ENCODE measurements at places on chromosomes 1 and 21. TPM values are rescaled to one million over a fixed set of nuclear protein-coding genes. Genes with fewer than 3 reads are reported as not detected.

MMP23B gene
- total RNA-seq: 93.8 TPM

ICOSLG gene
- 4.7 TPM for total RNA-seq

SYNC gene
- 16.2 TPM for total RNA-seq

- no peak for DNase-seq
Measured at GRCh38 chr1:43121256-43121900, 50.7 kb downstream of the EBNA1BP2 start.

DNA sequence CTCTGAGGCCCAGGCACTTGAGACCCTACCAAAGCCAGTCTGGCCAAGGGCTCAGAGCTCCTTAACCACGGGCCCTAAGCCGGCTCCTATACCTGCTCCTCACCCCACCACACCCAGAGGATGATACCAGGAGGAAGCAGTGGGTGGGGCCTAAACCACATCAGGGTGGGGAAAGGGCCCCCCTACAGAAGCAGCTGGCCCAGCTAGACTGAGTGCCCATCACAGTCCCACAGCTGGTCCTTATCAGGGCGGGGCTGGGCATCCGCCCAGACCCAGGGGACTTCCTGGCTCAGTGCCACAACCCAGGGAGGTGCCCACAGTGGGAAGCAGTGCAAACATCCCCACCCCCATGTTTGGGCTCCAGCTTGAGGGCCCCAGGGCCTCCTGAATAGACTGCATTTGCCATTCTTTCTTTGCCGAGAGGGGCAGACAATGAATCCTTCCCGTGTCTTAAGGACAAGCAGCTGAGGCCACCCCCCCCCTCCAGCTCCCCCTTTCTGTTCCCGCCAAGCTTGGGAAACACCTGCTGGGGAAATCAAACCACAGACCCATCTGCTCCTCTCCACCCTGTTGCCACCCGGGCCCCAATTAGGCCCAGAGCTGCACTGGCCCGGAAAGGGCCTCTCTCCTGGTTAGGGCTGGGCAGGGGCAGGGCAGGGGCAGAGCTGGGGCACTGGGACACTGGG, 6.2 kb downstream of the E2F2 start:
- DNase-seq: no peak

GRCh38 chr1:150389650-150390049, 25.7 kb downstream of the RPRD2 start:
- DNase-seq: no peak

AHCYL1 gene
- 45.2 TPM for total RNA-seq

DNA sequence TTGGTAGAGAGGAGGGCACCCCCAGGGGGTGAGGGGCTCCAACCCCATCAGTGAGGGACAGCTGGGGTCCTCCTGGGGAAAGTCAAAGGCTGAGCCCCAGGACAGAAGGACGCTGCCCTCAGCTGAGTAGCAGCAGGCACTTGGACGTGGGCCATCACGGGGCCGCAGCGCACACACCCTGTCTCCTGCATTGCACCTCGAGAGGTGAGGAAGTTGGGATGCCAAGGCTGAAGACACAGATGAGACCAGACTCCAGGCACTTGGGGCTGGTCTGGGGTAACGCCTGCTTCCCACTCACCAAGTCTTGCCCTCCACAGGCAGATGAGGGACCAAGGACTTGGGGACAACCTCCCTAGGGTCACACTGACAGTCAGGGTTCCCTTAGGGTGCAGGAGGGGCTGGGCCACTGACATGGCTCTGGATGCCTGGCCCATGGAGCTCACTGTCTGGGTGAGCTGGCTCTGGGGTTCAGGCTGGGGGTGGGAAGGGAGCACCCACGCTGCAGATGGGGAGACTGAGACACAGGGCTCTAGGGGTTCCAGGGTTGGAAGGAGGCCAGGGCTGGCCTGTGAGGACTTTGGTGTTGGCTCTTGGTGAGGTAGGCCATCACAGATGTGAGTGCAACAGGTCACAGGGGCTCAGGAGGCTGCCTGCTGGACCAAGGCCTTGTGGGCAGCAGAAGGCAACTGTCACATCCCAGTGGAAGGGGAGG, 16.6 kb upstream of the ZNF678 start:
- DNase-seq: no peak

USP16 gene
- 33.7 TPM for total RNA-seq

EFNA4 gene
- total RNA-seq: 1.7 TPM
